ENCODE measurements at places on chromosomes 7 and 10. TPM values are rescaled to one million over a fixed set of nuclear protein-coding genes. Genes with fewer than 3 reads are reported as not detected.
A peak's percentile ranks its signal among the peaks of the same experiment; 100 is the strongest.

DNA sequence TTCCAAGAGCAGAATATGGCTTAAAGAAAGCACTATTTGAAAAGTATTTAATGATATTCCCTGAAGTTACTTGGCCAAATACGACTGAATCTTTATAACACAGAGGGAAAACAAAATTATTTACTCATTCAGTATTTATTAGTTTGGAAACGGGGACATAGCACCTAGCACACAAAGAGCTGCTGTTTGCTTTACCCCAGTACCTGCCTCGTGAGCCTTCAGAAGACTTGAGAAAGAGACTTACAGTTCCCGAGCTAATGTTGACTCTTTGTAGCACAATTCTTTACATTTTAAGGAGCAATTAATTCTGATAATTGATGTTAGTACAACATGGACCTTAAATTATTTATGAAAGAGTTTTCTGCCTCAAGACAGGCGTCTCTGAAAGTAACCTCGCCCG, 88.7 kb downstream of the FAM204A start:
- no peaks in the 10 kb centered on the region for H3K27me3 ChIP-seq
- H3K27ac ChIP-seq: no peak overlapping the region
- H3K36me3 ChIP-seq: no peaks in the 10 kb centered on the region
- DNase-seq: no peak
- H3K4me3 ChIP-seq: no peak overlapping the region

DNA sequence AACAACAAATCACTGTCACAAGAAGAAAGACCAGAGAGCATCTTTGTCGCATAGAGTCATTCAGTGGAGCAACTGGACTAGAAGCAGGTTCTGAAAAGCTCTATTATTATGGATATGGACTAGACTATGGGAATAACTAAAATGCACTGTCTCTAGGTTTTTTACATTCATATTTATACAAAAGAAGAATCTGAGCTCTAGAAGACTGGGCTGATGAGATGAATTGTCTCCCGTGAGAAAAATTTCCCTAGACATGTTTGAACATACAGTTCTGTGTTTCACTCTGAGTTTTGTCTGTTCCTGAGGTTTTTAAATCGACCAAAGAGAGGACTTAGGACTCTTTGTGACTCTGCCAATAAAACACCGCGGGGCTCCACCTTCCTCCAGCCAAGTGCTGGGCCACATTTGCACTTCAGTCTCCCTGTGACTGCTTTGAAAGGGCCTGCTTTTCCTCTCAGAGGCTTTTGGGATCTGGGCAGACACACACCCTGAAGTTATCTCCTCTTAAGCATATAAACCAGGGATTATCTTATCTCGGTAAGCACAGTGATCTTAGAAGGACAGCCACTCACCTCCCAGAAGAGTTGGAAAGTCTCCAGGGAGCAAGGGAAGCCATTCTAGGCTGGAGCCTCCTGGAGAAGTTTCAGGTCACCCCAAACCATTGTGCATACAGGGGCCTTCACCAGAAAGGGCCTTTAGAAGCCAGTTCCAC, 101.0 kb upstream of the JCAD start:
- DNase-seq: no peak
- no peak overlapping the region for H3K4me3 ChIP-seq
- H3K27me3 ChIP-seq: no peaks in the 10 kb centered on the region
- no peak overlapping the region for H3K27ac ChIP-seq
- H3K36me3 ChIP-seq: no peaks in the 10 kb centered on the region
- H3K4me1 ChIP-seq: no peaks in the 10 kb centered on the region

DNA sequence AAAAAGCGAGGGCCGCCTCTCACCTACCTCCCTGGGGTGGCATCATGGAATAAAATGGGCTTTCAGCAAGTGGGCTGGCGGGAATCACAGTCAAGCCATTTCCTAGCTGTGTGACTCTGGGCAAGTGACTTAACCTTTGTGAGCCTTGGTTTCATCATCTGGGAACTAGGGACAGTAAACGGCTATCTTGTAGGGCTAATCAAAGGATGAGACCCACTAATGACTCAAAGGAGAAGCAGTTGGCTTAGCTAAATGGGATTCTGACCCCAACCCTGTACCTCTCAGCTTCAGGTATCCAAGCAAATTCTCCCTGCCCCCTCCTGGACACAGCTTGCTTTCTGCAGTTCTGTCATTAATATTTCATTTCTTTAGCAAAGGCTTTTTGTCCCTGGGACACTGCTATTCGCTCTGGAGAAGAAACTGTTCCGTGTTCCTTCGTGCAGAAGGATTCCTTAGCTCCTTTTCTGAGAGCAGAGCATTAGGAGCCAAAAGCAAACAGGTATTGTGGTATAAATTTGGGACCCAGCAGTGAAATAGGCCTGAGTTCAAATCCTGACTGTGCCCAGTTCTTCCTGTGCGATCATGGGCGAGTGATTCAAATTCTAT, 25.9 kb downstream of the TRIM8 start:
- H3K27ac ChIP-seq: no peak overlapping the region
- DNase-seq: no peak
- no peaks in the 10 kb centered on the region for H3K36me3 ChIP-seq

- no peak for DNase-seq
- H3K27ac ChIP-seq: no peak overlapping the region
- no peaks in the 10 kb centered on the region for H3K27me3 ChIP-seq
- no peaks in the 10 kb centered on the region for H3K4me1 ChIP-seq
These were observed 21.6 kb upstream of the GIMAP2 start for GRCh38 chr7:150663802-150664494.

GRCh38 chr10:3780021-3780770, 4.8 kb downstream of the KLF6 start:
- no peak for DNase-seq
- H3K27me3 ChIP-seq: no peaks in the 10 kb centered on the region
- peak overlapping the region; percentile 80 for H3K4me3 ChIP-seq
- peaks cover 7% of the 10 kb centered on the region for H3K4me1 ChIP-seq
- peak overlapping the region; percentile 50 for H3K27ac ChIP-seq
- H3K36me3 ChIP-seq: no peaks in the 10 kb centered on the region

DNA sequence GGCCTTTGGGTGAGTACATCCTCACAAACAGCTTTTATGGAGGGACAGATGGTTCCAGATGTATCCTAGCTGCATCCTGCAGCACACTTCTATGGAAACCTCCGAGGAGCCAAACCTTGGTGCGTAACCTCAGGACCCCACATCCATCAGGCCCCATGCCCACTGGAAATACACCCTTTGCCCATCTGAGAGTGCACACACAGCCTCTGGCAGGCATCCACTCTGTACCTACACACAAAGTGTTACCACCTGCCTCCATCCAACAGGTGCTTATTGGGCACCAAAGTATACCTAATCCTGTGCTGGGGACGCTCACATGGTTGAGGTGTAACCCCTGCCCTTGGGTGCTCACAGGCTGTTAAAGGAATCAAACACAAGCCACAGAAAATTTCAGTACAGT, 117.9 kb downstream of the ADCY1 start:
- DNase-seq: no peak
- no peaks in the 10 kb centered on the region for H3K36me3 ChIP-seq
- H3K27ac ChIP-seq: no peak overlapping the region
- H3K4me3 ChIP-seq: no peak overlapping the region

DNA sequence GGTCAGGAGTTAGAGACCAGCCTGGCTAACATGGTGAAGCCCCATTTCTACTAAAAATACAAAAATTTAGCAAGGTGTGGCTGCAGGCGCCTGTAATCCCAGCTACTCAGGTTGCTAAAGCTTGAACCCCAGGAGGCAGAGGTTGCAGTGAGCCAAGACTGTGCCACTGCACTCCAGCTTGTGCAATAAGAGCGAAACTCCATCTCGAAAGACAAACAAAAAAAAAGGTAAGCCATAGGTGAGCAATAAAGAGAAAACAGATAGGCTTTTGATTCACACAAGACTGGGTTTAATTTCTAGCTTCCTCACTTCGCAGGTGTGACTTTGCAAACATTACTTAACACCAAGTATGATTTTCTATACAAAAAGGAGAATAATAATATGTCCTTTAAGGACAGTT, 72.3 kb upstream of the ACBD5 start:
- DNase-seq: no peak
- H3K36me3 ChIP-seq: no peaks in the 10 kb centered on the region
- no peak overlapping the region for H3K4me3 ChIP-seq
- no peaks in the 10 kb centered on the region for H3K27me3 ChIP-seq

GRCh38 chr7:30091491-30091912, 43.3 kb upstream of the MTURN start:
- no peak for DNase-seq
- H3K4me1 ChIP-seq: no peaks in the 10 kb centered on the region
- no peaks in the 10 kb centered on the region for H3K36me3 ChIP-seq
- H3K27ac ChIP-seq: no peak overlapping the region
- no peaks in the 10 kb centered on the region for H3K27me3 ChIP-seq

DNA sequence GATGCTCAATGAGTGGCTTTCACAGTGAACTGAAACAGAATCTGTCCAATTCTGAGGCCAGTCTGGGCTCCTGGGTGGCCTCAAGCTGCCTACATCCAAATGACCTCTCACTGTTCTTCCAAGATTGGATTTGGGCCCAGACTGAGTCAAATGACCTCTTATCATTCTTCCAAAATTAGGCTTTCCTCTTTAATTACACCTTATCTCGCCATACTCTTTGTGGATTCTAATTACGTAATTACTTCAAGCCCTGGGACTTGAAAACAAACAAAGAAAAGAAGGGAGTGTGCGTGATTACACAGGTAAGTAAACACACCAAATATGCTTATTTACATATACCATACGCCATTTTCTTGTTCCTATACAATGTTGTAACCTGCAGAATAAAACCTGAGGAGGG, 18.8 kb downstream of the SORBS1 start:
- H3K4me3 ChIP-seq: no peak overlapping the region
- peak overlapping the region; percentile 73 for H3K27ac ChIP-seq
- H3K27me3 ChIP-seq: no peaks in the 10 kb centered on the region
- DNase-seq: no peak
- peaks cover 13% of the 10 kb centered on the region for H3K4me1 ChIP-seq
- no peaks in the 10 kb centered on the region for H3K36me3 ChIP-seq

DNA sequence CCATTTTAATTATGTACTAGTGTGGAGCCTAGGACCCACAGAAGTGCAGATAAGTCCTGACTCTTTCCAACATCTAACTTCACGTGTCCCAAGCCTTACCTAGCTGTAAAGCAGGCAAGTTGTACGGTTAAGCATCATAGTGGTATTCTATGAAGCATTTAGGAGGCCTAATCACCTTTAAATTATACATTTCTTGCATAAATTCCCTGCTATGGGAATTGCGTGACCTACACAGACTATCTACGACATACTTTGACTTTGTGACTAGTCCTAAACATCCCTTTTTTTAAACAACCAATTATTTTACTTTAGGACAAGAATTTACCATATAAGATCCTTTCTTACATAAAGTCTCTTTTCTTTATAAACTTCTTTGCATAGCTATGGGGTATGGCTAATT, 37.7 kb upstream of the LRGUK start:
- H3K36me3 ChIP-seq: no peaks in the 10 kb centered on the region
- no peaks in the 10 kb centered on the region for H3K27me3 ChIP-seq
- H3K4me3 ChIP-seq: no peak overlapping the region
- no peak overlapping the region for H3K27ac ChIP-seq

- H3K27me3 ChIP-seq: no peaks in the 10 kb centered on the region
- H3K27ac ChIP-seq: no peak overlapping the region
- no peaks in the 10 kb centered on the region for H3K36me3 ChIP-seq
These were observed 5.5 kb upstream of the FAM131B start for GRCh38 chr7:143367972-143368371.

GRCh38 chr10:20142311-20142710, 326.1 kb downstream of the PLXDC2 start:
- H3K4me1 ChIP-seq: no peaks in the 10 kb centered on the region
- no peak overlapping the region for H3K27ac ChIP-seq
- H3K27me3 ChIP-seq: no peaks in the 10 kb centered on the region
- H3K4me3 ChIP-seq: no peak overlapping the region
- no peaks in the 10 kb centered on the region for H3K36me3 ChIP-seq

DNA sequence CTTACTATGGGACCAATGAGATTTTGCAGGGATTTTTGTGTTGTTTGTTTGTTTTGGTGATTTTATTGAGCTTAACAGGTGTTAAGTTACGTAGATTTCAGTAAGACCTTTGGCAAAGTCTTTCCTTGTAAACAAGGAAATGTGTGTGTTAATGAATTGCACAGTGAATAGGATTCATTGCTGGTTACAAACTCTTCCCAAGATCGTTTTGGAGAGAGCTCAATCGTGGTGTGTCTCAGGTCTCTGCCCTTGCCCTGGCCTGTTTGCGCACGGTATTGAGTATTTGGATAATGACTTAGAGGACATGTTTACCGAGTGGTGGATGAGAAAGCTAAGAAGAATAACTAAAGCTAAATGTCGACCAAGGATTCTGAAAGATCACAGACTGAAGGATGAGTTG, 41.9 kb downstream of the PRPF18 start:
- H3K27ac ChIP-seq: no peak overlapping the region
- H3K27me3 ChIP-seq: no peaks in the 10 kb centered on the region
- no peaks in the 10 kb centered on the region for H3K36me3 ChIP-seq
- H3K4me3 ChIP-seq: no peak overlapping the region
- no peaks in the 10 kb centered on the region for H3K4me1 ChIP-seq

NUTM2E gene
- total RNA-seq: not detected

GRCh38 chr7:31284106-31284505, 56.4 kb downstream of the NEUROD6 start:
- H3K27me3 ChIP-seq: no peaks in the 10 kb centered on the region
- no peaks in the 10 kb centered on the region for H3K36me3 ChIP-seq
- H3K4me1 ChIP-seq: no peaks in the 10 kb centered on the region
- DNase-seq: no peak
- H3K27ac ChIP-seq: no peak overlapping the region

- no peak for DNase-seq
- no peaks in the 10 kb centered on the region for H3K36me3 ChIP-seq
- H3K4me3 ChIP-seq: no peak overlapping the region
- no peaks in the 10 kb centered on the region for H3K27me3 ChIP-seq
- no peaks in the 10 kb centered on the region for H3K4me1 ChIP-seq
- no peak overlapping the region for H3K27ac ChIP-seq
These were observed 11.2 kb upstream of the TECTB start for GRCh38 chr10:112271982-112272381.

- H3K36me3 ChIP-seq: no peaks in the 10 kb centered on the region
- no peak overlapping the region for H3K4me3 ChIP-seq
- H3K27me3 ChIP-seq: no peaks in the 10 kb centered on the region
- H3K4me1 ChIP-seq: no peaks in the 10 kb centered on the region
- no peak overlapping the region for H3K27ac ChIP-seq
These were observed 2.1 kb upstream of the GIGYF1 start for GRCh38 chr7:100696123-100696521.

SUN3 gene
- total RNA-seq: not detected

PTPN20 gene
- 4.8 TPM for total RNA-seq

KDM7A gene
- 19.5 TPM for total RNA-seq

GRCh38 chr10:31871266-31872065, 57.2 kb downstream of the ARHGAP12 start:
- no peaks in the 10 kb centered on the region for H3K4me1 ChIP-seq
- no peak overlapping the region for H3K27ac ChIP-seq
- no peaks in the 10 kb centered on the region for H3K36me3 ChIP-seq
- no peak overlapping the region for H3K4me3 ChIP-seq
